Jurkat, Clone E6-1 (cell line): ENCODE measurements at places on chromosomes 6 and 20.
A peak's percentile ranks its signal among the peaks of the same experiment; 100 is the strongest.

GRCh38 chr6:33453393-33454008, 875 bp upstream of the ZBTB9 start:
- no peak for DNase-seq

DNA sequence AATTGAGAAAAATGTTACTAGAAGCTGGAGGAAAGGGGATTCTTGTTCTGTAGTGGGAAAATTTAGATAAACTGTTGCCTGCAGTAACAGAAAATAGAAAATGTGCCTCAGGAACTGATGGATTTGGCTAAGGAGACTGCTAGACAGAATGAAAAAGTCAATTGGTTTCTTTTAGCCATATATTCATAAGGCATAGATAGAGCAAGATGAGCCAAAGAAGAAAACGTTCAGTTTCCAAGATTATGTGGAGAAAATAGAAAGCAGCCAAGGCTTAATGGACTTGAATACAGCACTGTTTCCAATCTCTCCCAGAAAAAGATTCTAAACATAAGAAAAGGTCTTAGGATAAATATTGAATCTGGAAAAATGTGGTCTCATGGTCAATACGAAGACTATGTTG, 115.1 kb upstream of the TCF21 start:
- DNase-seq, result no peak

GRCh38 chr6:17932330-17932852, 55.0 kb downstream of the KIF13A start:
- no peak for DNase-seq

DNA sequence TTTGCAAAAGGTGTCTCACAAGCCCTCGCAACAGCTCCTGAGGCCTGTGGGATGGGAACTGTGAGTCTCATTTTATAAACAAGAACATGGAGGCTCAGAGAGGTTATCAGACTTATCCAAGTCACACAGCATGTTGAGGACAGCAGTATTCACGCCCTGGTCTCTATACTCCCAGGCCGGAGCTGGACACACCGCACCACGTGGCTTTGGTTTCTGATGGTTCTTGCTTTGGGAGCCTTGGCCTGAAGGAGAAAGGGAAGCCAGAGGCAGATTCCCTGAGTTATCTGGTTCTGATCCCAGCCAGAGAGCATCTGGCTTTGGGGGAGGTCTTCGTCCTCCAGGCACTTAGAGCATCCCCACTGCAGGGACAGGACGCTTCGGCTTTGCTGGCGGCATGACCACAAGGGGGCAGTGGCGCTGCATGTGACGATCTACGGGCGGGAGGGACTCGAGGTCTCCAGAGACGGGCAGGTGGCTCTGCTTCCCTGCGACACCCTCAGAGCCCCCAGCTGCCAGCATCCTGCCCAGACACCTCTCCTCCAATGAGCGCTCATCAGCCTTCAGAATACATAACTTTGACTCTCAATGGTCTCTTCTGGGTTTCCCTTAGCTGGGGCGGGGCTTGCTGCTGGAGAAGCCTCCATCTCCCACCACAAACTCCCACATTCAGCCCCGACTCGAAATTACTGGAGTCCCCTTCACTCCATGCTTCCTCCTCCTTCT, 51.4 kb upstream of the SAYSD1 start:
- peak; percentile 74 for DNase-seq

GRCh38 chr6:53658992-53659391, 6.6 kb downstream of the KLHL31 start:
- DNase-seq, result no peak

- DNase-seq, result no peak
These were observed 48.4 kb downstream of the CEP43 start for GRCh38 chr6:167047554-167047953.

GRCh38 chr6:74605922-74606581, 599.8 kb downstream of the COL12A1 start:
- DNase-seq, result no peak

GRCh38 chr6:40227735-40228134, 293.5 kb upstream of the MOCS1 start:
- DNase-seq, result no peak

- DNase-seq, result no peak
These were observed 2.0 kb downstream of the COL9A3 start for GRCh38 chr20:62818592-62819493.

- no peak for DNase-seq
These were observed 13.5 kb upstream of the PNRC1 start for GRCh38 chr6:89066940-89067646.

DNA sequence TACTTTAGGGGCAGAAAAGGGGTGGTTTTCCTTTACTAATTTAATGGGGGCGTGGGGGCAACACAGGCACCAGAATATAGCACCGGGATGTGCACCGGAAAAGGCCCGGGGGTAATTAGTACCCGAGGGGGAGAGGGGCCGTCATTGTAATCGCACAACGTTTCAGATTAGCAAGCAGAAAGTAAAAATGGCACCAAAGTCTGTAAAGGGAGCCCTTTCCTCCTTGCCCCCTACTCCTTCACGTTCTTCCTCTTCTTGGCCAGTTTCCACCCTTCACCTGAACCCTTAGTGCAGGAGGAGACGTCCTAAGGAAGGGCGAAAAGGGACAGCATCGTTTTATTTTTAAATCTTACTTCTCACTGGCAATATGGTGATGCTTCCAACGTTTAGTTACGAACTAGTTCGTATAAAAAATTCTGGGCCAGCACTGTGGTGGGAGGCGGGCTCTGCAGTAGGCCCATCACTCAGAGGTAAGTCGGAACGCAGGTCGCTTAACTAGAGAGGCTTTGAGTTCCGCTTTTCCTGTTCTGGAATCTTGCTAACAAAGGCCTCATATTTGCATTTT, 742 bp upstream of the CEP85L start:
- no peak for DNase-seq

GRCh38 chr6:22717915-22718314, 148.5 kb downstream of the HDGFL1 start:
- DNase-seq, result peak; percentile 21

DNA sequence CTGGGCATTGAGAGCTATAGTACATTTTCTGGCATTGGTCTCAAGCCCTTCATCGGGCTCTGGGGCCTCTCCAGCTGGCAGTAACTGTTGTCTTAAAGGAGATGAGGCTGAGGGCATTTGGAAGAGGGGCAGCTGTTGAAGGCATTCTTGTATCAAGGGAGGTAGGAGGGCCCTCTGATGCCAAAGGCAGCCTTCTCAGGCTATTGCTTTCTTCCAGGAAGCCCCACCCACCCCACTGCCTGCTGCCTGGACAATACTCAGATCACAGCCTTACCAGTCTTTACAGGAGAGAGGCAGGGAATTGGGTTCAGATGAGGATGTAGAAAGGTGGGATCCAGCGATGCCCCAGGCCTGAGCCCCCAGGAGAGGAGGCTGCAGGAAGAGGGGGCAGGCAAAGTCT, 46.0 kb downstream of the CPXM1 start:
- no peak for DNase-seq

GRCh38 chr6:41582540-41582939, 36.4 kb downstream of the FOXP4 start:
- no peak for DNase-seq

- DNase-seq, result no peak
These were observed 731 bp downstream of the TUBB2B start for GRCh38 chr6:3226481-3227362.
